NCI-H1436 (cell line): ENCODE measurements at places on chromosomes 1 and 21.

DNA sequence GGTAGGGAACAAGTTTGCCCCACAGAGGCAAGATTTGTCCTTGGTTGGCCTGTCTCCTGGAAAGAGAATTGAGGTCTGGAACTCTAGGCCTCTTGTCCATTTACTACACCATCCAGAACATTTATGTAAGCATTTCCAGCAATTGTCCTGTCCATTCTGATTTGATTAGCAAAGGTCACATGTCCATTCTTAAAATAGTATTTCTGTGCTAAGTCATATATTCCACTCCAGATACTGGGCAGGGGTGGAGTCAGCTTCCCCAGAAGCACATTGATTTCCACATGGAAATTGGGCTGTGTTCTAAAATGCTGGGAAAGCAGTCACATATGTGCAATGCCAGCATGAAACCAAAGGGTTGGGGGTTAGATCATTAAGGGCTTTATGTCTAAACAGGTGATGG lies 21.5 kb upstream of the FMN2 start:
- DNase-seq: no peak

DNA sequence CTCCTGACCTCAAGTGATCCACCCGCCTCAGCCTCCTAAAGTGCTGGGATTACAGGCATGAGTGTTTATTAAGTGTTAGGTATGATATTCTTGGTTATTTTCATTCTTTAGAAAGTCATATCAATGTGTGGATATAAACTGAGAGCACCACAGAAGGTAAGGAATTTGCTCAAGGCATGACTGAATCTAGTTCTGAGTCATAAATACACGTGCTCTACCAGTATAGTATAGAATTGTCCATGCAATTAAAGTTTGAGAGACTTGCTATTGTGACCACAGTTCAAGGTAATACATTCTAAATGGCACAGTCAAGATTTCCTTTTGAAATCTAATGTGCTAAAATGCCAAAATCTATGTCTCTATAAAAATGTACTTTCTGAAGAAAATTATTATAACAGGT lies 401.1 kb upstream of the CHRM3 start:
- DNase-seq: no peak

DNA sequence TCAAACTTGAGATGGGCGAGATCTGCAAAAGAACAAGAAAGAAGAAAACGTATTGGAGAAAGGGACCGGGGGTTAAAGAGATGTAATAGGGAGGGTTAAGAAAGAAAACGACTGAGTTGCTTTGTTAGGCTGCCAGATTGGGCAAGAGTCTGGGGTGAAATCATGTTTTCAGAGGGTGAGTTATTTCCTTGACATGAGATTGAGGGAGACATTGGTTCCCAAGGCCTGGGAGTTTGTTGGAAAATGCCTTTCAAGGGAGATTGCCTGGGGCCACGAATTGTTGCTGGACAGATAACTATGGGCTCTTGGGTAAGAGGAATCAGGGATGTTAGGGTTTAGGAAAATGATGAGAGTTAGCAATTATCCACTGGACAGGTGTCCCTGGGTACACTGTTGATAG lies 776 bp upstream of the CADM3 start:
- no peak for DNase-seq

DNA sequence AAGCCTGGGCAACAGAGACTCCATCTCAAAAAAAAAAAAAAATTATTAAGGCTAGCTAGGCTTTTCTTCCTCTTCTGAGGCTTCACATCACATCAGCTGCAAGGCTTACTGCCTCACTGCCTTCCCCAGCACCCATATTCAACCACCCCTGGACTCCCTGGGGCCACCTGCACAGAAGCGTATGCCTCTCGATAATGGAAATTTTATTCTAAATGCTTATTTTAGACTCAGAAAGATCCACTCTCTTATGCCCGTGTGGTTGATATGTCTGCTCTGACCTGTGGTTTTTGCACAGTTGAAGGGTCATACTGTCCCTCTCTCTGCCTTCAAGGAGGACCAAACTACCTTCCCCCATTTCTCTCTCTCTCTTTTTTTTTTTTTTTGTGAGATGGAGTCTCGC lies 1.5 kb upstream of the FCRLA start:
- no peak for DNase-seq

DNA sequence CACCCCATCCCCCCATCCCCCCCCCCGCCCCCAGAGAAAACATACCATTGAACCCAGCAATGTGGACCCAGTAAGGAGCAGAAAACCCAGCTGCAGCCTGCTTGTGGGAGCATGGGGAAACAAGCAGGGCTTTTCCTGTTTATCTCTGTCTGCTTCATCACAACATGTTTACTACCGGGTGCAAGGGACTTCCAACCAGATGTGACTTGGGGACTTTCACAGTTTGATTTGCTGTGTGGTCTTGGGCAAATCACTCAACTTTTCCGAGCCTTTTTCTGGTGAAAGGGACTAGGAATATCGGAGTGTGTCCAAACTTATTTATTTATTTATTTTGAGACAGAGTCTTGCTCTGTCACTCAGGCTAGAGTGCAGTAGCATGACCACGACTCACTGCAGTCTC lies 3.2 kb downstream of the TMCC2 start:
- no peak for DNase-seq

DNA sequence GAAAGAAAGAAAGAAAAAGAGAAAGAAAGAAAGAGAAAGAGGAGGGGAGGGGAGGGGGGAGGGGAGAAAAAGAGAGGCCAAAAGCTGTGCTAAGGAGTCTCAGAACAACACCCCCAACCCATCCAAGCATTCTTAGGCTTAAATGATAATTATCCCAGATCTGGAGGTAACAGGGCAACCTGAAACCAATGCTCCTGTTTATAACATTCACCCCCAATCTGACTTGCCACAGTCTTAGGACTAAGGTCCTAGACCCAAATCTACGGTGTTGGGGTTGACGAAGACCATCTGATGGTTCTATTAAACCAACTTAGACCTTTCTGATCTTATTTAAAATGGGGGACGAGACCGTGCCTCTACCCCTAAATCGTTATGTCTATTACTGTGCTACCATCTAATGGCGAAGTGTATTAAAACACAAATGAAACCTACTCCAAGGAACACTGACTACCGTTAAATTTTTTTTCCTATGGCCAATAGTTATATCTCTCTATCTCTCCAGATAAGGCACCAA lies 119.3 kb upstream of the CDC42BPA start:
- peak; percentile 67 for DNase-seq

GRCh38 chr1:23492132-23492720 lies 8.2 kb upstream of the ASAP3 start:
- DNase-seq: no peak

- no peak for DNase-seq
Observed at GRCh38 chr1:201917362-201918033, 28.8 kb downstream of the SHISA4 start.

DNA sequence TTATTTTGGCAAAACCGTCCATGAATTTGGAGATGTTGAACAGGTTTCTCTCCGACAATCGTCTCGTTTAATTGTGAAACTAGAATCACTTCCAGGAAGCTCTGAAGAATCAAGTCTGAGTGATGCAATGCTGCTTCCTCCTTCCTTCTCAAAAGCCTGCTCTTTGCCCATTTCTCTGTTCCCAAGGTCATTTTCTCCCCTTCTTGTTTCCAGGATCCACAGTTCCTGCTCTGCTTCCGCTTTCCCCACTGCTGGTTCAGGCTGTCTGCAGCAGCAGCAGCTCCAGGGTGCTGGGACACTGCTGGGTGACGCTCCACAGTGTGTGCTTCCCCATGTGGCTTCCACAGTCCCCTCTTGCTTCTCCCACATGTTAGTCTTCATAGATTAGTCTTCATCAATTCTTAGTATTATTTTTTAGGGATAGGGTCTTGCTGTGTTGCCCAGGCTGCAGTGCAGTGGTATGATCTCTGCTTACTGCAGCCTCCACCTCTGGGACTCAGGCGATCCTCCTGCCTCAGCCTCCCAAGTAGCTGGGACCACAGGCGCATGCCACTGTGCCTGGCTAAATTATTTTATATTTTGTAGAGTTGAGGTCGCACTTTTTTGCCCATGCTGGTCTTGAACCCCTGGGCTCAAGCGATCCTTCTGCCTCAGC lies 156.2 kb downstream of the DYRK1A start:
- DNase-seq: no peak

DNA sequence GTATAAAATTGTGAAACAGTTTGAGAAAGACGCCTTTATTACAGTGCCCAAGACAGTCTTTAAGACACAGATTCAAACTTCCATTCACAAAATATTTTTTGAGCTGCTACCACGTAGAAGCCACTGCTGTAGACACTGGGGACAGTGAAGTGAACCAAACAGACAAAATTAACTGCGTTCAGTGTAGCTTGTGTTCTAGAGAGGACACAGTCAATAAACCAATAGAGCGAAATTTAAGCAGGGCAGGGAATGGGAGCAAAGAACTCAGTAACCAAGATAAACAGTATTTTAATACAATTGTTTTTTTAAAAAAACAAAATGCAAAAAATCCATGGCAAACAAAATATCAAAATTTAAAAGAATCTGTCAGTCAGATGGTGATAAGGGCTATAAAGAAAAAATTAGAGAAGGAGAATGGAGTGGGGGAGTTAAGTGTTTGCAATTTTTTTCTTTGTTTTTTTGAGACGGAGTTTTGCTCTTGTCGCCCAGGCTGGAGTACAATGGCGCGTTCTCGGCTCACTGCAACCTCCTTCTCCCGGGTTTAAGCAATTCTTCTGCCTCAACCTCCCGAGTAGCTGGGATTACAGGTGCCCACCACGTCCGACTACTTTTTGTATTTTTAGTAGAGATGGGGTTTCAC lies 719 bp upstream of the PARS2 start:
- no peak for DNase-seq

DNA sequence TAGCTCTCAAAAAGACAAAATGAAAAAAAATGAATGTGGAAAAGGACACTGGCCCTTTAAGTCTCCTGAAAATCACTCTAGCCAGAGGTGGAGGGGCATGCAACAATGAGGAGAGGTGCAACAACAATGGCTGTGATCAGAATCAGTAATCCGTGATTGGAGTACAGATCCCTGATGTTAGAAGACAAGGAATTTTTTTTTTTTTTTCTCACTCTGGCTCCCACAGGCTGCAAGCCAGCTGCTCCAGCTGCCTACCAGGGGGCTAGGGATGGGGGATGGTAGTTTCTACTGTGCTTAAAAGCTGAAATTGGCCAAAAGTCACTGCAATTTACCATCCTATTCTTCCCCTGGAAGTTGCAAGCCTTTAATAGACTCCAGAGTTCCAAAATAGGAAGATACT lies 54.5 kb downstream of the STYXL2 start:
- DNase-seq: no peak

GRCh38 chr21:38095220-38095619 lies 161.6 kb upstream of the KCNJ15 start:
- no peak for DNase-seq

- no peak for DNase-seq
Observed at GRCh38 chr1:11575553-11575952, 78.7 kb downstream of the FBXO2 start.

DNA sequence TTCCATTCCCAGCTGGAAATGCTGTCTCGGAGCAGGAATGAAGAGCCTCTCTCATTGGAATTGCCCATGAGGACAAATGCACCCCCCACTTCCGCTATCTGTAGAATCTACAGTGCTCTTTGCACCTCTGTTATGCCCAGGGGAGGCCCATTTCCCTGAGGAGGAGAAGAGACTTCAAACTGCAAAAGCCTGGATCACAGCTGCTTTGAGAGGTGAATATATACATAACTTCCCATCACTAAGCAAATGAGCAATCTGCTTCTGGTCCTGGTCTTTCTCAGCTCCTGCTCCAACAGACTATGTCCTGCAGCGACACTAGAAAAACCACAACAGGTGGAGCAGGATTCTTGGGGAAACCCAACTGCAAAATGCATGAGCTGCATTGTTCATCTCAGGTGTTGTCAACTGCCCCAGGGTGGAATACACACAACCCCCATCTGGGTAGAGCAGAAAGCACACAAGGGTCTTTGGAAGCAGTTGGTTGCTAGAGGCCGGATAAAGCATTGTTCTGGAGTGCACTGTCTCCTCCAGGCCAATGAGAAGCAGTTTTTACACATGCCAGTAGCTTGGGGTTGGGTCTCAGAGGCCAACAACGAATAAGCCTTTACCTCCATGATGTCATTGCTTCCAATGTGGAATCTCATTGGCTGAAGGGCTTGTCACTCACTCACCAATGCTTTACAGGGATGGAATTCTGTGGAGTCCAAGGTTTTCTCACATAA lies 67.7 kb upstream of the RAB4A start:
- no peak for DNase-seq
